Stimulated activated CD8-positive, alpha-beta memory T cell treated with anti-CD3 and anti-CD28 coated beads, Interleukin-12 subunit alpha, Interleukin-12 subunit beta, amount 100 ng/mL, for 4 hours (primary cell): ENCODE measurements at places on chromosomes 13 and 19.

DNA sequence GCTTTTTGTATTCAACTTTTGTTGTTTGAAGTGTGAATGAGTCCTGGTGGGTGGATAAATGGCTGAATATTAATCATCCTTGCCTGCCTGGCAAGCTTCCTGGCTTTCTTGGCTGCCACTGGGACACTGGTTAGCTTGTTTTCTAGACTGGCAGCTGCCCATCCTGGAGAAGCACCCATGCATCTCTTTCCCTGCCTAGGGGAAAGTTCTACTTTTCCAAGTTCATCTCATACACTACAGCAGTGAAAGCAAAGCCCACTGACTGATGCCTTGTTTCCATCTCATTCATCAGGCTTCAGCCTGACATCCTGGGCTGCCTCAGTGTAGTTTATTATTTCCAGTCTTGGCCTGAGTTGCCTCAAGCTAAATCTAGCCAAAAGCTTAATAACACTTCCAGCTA is 244.8 kb downstream of the PCDH20 start:
- DNase-seq: no peak

- no peak for DNase-seq
Measured at GRCh38 chr13:24348385-24348784, 39.0 kb downstream of the C1QTNF9 start.

DNA sequence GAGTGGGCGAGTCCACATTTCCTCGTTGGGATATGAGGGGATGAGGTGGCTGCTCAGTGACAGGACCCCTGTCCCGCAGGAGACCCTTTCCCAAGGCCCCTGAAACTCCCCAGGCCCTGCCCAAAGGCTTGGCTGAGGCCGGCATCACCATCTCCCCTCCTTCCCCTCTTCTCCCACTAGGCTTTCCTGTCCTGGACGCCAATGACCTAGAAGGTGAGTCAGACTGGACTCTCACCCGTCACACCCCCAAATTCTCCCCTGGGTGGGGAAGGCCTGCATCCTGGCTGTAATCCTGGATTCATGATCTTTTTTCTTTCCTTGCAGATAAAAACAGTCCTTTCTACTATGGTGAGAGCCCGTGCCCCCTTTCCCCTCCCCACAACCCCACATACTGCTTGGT is 5.3 kb downstream of the FXYD3 start:
- DNase-seq: no peak

- no peak for DNase-seq
Measured at GRCh38 chr13:38636761-38637160, 50.1 kb upstream of the FREM2 start.

- no peak for DNase-seq
Measured at GRCh38 chr13:27923794-27924528, 4.2 kb downstream of the PDX1 start.

DNA sequence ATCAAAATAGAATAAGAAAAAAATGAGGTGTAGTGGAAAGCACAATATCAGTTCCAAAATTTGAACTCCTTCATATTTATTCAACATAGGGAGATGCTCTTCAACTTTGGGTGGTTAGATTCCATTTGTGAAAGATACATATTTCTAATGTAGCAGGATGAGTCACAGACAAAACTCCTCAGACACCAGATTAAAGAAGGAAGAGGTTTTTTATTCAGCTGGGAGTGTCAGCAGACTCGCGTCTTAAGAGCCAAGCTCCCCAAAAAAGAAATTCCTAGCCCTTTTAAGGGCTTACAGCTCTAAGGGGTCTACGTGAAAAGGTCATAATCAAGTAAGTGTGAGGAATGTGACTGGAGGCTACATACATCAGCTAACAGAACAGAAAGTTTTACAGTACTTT is 6.8 kb upstream of the ZNF765 start:
- DNase-seq: no peak

DNA sequence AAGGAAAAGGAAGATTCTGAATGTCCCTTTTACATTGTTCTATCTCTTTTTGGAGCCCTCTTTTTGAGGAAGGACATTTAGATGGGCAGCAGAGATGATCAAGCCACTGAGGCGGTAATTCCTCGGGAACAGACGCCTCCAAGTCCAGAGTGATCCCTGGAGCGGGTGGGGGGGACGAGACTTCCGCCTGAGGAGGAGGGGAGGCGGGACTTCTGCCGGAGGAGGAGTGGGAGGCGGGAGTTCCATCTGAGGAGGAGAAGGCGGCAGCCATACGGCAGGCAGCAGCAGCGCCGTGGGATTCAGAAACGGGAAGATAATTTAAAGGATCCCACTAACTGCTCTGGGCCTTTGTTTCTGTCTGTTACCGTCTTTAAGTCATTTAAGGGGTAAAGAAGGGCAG is 37.6 kb upstream of the CD177 start:
- DNase-seq: no peak

- DNase-seq: no peak
Measured at GRCh38 chr13:30148171-30148754, 159.1 kb downstream of the KATNAL1 start.

- no peak for DNase-seq
Measured at GRCh38 chr13:53138376-53139036, 109.9 kb downstream of the OLFM4 start.

- DNase-seq: no peak
Measured at GRCh38 chr19:10520652-10521318, 3.5 kb upstream of the S1PR5 start.

GRCh38 chr19:23273022-23273589 is 22.9 kb upstream of the ZNF724 start:
- no peak for DNase-seq

DNA sequence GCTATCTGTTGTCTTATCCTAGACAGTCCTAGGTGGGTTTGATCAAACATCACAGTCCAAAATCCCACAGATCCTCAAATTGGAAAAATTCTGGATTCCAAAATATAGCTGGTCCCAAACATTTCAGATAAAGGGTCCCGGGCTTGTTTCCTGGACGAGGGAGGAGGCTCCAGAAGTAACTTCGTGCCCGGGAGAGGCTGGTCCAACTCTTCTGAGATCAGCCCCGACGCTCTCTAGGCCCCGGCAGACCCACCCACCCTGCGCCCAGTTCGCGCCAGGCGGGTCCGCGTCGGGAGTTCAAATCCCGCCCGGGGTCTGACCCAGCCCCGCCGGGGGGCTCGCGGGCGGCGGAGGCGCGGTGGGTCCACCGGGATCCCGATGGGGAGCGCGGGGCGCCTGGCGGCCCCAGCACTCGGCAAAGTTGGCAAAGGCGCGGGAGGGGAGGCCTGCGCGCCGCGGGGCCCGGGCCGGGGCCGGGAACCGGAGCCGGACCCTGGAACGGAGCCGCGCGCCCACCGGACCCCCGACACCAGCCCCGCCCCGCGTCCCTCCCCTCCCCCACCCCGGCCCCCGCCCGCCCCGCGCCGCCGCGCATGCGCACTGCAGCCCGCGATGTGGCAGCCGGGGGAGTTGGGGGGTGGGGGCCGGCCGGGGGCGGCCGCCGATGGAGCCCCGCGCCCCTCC is 513 bp downstream of the MIER2 start:
- no peak for DNase-seq

- peak; percentile 38 for DNase-seq
Measured at GRCh38 chr19:1503089-1503924, 9.5 kb downstream of the ADAMTSL5 start.

GRCh38 chr19:927780-928401 is 2.1 kb downstream of the ARID3A start:
- DNase-seq: no peak

GRCh38 chr19:10372690-10373089 is 7.7 kb downstream of the TYK2 start:
- DNase-seq: no peak

DNA sequence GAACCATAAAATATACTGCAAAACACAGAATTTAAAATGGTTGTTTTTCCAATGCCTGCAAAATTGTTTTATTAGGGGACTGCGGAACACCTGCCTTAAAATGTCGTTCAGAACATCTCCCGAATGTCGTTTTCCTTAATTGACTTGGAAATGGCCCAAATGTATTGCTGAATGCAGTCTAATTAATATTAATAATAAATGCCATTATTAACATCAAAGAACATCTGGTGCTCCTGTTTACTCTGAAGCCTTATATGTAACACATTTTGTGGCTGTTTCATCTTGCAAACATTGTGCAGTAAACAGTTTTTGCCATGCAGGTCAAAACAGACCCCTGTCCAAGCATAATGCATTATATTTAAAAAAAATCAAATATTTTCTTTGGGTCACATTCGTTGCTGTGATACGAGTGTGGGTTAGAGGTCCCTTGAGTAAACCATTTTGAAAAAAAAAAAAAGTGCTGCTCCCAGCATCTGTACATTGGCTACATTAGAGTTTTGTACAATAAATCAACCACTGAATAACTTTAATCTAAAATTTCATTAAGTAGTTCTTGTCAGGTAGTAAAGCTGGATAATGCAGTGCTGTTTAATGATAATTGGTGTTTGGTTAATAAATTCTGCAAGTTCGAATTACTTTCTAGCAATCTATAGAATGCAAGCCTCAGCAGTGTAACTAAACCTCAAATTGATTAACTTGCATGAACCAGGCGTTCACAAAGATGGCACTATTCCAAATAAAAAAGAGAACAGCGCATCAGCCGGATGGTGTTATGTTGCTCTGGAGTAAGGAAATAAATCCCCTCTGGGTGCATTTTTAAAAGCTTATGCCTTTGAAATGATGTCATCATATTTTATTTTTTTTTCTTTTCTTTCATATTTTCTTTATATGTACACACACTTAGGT is 140.2 kb downstream of the ZNF536 start:
- no peak for DNase-seq

DNA sequence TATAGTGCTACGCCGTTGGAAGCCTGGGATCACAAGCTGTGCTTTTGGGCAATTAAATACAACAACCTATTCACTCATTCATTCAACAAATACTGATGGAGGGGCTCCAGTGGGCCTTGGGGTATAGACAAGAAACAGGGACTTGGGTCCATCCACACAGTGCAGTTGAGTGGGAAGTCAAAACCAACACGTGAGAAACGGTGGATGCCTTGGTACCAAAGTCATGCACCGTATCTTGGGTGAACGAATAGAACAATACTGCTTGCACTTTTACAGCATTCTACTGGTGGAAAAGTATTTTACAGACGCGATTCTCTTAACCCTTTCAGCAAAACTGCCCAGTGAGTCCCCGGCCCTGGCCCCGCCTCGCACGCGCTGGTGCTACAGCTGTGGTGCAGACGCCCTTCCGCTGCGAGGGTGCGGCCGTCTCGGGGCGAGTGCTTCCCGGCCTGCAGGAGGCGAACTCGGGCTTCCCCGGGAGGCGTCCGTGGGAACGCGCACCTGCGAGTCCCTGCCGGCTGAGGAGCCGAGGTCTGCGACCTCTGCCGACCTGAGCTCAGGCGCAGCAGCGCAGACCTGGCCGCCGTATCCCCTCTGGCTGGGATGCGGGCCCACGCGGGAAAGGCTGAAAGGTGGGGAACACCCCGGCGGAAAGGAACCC is 8.3 kb downstream of the TNFRSF19 start:
- DNase-seq: peak; percentile 29

- no peak for DNase-seq
Measured at GRCh38 chr19:44571830-44572580, 41.4 kb upstream of the IGSF23 start.

DNA sequence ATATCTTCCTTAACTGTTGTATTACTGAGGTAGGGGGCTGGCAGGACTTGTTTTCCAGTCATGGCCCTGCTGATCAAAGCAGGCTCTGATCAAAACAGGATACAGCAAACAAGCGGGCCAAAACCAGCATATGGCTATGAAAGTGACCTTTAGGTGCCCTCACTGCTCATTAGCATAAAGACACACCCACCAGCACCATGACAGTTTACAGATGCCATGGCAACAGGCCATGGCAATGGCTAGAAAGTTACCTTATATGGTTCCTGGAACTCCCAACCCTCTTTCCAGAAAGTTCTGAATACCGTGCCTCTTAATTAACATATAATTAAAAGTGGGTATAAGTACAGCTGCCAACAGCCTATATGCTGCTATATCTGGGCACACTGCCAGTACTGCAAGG is 551.4 kb upstream of the SGCG start:
- no peak for DNase-seq

DNA sequence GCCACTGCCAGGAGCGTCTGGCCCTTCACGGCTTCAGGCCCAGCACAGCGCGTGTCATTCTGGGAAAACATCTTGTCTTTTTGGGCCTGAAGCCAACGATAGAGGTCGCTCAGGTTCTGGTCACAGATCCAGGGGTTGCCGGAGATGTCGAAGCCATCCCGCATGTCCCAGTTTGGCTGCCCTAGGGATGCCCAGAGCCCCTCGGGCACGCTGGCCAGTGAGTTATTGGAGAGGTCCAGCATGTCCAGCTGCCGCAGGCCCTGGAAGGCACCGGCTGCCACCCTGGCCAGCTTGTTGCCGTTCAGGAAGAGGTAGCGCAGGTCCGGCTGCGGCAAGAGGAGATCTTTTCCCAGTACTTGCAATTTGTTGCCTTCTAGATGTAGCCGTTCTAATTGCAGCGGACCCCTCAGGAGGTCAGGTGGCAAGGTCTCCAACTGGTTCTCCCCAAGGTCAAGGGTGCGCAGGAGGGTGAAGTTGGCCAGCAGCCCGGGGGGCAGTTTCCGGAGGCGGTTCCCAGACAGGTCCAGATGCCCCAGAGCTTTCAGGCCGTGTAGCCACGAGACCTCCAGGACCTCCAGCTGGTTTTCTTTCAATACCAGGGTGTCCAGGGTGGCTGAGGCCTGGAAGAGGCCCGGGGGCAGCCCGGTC is 1.8 kb downstream of the LRG1 start:
- no peak for DNase-seq

- DNase-seq: no peak
Measured at GRCh38 chr13:66301006-66301405, 929.1 kb downstream of the PCDH9 start.

DNA sequence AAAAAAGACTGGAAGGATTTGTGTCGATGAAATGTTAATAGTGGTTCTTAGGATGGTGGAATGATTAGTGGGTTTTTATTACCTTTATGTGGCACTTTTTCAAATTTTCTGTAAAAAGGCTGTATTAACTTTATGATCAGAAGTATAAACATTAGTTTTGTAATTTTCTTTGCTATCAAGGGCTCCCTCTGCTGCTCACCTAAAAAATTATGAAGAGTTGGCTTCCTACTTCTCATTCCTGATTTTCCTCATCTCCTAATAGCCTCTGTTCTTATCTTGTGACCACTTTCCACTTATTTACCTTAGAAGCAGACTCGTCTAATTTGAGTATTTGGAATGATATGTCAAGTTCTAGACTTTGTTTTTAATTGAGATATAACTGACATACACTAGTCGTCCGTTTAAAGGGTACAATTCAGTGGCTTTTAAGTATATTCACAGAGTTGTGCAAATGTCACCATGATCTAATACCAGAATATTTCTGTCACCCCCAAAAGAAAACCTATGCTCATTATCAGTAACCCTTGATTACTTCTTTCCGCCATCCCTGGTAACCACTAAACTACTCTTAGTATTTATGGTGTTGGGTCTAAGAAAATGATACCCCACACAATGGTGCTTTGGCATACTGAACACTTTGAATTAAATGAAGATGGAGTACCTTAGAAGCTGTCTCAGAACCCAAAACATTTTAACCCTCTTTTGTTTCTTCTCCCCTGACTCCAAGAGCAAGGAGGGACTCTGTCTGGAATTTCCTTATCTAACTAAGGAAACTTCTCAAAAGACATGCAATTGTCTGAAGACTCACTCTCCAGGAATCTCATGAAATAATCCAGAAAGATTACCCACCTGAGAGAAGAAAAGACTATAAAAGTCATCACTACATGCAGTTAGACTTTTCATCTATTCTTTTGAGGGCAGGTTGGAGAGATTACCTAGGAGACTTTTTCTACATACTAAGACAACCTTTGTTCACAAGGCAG is 311.3 kb downstream of the DLEU7 start:
- no peak for DNase-seq
